Esophagus muscularis mucosa (tissue), 4 donors: ENCODE measurements at places on chromosomes 16 and 17. TPM values are rescaled to one million over a fixed set of nuclear protein-coding genes. Genes with fewer than 3 reads are reported as not detected.
A peak's percentile ranks its signal among the peaks of the same experiment; 100 is the strongest.

Gene CLDN6
- not detected for total RNA-seq

Gene CLEC18B
- not detected for total RNA-seq

GRCh38 chr17:59827721-59828477 is 64.8 kb downstream of the TUBD1 start:
- H3K27ac ChIP-seq: peak overlapping the region; percentile 81
- H3K36me3 ChIP-seq: no peaks in the 10 kb centered on the region
- peaks cover 80% of the 10 kb centered on the region for H3K4me1 ChIP-seq
- no peaks in the 10 kb centered on the region for H3K27me3 ChIP-seq
- no peak overlapping the region for H3K4me3 ChIP-seq
- DNase-seq: no peak

GRCh38 chr16:89624777-89625761 is 11.6 kb downstream of the DPEP1 start:
- H3K4me1 ChIP-seq: no peaks in the 10 kb centered on the region
- no peak for DNase-seq
- peaks cover 4% of the 10 kb centered on the region for H3K27me3 ChIP-seq
- H3K36me3 ChIP-seq: no peaks in the 10 kb centered on the region
- no peak overlapping the region for H3K27ac ChIP-seq

DNA sequence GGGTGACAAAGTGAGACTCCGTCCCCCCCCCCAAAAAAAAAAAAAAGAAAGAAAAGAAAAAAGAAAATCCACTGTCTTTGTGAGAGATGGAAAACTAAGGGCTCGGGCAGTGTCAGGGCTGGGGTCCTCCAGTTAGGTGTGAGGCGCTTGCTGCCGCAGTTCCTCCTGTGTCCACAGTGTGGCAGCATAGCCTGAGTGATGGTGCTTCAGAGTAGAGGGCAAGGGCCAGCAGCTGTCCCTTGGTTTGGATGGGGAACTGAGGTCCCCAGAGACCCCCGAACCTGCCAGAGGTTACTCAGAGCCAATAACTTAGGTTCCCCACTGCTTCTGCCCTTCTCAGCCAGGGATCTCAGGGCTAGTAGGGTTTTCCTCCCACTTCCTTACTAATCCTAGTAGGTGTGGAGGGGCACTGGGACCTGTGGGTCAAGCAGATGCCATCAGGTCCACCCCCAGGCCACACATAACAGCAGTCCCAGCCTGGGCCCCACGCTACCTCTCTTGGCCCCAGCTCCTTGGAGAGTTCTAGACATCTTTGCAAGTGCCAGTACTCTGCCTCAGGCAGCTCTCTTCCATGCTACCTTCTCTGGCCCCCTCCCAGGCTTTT is 7.9 kb upstream of the LLGL1 start:
- no peak overlapping the region for H3K4me3 ChIP-seq
- no peak overlapping the region for H3K27ac ChIP-seq
- no peak for DNase-seq
- H3K27me3 ChIP-seq: no peaks in the 10 kb centered on the region
- no peaks in the 10 kb centered on the region for H3K4me1 ChIP-seq
